ENCODE measurements at places on chromosomes 4 and X. TPM values are rescaled to one million over a fixed set of nuclear protein-coding genes. Genes with fewer than 3 reads are reported as not detected.

Gene ARR3
- total RNA-seq: not detected

Gene CHRDL1
- 1.1 TPM for total RNA-seq

Gene SEC31A
- total RNA-seq: 178 TPM

Gene SCARB2
- 168 TPM for total RNA-seq

Gene RAB33B
- total RNA-seq: 4.7 TPM

Gene SMR3B
- total RNA-seq: not detected

Gene N4BP2
- 3.0 TPM for total RNA-seq

Gene TLR7
- total RNA-seq: not detected

Gene ASB12
- not detected for total RNA-seq

Gene GAGE1
- total RNA-seq: not detected

Gene SYTL5
- total RNA-seq: 1.7 TPM
